ENCODE measurements at places on chromosomes 3 and 15.

DNA sequence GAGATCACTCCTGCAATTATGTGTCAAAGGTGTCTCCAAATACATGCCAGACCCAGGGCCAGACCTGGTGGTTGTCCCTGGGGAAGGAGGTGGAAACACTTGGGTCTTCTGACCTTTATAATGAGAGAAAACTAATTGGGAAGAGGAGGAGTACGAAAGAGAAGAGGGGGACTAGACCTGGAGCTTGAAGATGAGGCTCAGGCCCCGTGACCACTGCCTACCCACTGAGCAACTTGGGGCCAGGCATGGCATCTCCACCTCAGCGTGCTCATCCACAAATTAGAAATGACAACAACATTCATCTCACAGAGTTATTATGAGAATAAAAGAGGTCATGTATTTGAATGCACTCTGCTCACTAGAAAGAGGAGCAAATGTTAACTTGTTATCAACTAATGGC is 19.4 kb upstream of the SPTBN5 start:
- DNase-seq, result no peak

- DNase-seq, result no peak
Observed at GRCh38 chr15:68318931-68319909, 41.7 kb downstream of the FEM1B start.

DNA sequence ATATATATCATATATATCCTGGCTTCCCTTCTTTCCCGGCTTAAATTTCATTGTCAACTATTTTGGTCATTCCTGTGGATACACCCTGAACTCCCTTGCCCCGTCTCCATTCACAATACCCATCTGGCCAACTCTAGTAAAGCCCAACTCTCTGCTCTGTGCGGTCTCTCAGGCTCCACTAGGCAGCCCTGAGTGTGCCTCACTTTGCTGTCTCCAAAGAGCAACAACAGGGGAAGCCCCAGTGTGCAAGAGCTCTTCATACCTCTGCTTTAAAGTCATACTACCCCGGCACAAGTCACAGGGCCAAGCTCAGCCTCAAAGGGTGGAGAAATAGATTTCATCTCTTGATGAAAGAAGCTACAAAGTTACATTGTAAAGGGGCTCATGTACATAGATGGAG is 18.9 kb upstream of the FEM1B start:
- DNase-seq, result no peak

- peak; percentile 98 for DNase-seq
Observed at GRCh38 chr3:168395551-168395950, 299.8 kb upstream of the GOLIM4 start.
